Liver (tissue), 10 donors: ENCODE measurements at places on chromosomes 12 and 14.

GRCh38 chr14:54728700-54729527, 162.0 kb downstream of the SAMD4A start:
- no peak for DNase-seq

GRCh38 chr12:108430245-108430644, 84.8 kb upstream of the FICD start:
- no peak for DNase-seq

- DNase-seq: no peak
These were observed 79.2 kb upstream of the NCOR2 start for GRCh38 chr12:124646385-124647230.

DNA sequence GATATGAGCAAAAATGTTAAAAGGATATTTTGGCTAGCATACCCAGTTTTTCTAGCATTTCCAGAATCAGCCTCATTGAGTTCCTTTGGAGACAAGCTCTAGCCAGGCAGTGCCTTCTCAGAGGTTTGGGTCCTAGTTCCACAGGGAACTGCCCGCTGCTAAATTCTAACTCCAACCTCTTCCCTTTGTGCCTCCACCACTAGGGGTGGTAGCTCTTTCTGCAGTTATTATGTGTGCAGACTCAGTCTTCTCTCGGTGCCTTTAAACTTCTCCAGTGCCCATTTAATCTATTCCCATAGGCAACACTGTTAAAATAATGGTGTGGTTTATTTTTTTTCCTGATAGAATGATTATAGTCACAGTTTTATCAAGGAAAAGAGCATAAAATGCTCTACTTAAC, 21.5 kb upstream of the SLC25A3 start:
- DNase-seq: no peak
